ENCODE measurements at places on chromosomes 13 and 19. TPM values are rescaled to one million over a fixed set of nuclear protein-coding genes. Genes with fewer than 3 reads are reported as not detected.

The PSG1 gene
- 11.2 TPM for total RNA-seq

- no peak for DNase-seq
These were observed 274.4 kb downstream of the KLF12 start for GRCh38 chr13:73859841-73860240.

DNA sequence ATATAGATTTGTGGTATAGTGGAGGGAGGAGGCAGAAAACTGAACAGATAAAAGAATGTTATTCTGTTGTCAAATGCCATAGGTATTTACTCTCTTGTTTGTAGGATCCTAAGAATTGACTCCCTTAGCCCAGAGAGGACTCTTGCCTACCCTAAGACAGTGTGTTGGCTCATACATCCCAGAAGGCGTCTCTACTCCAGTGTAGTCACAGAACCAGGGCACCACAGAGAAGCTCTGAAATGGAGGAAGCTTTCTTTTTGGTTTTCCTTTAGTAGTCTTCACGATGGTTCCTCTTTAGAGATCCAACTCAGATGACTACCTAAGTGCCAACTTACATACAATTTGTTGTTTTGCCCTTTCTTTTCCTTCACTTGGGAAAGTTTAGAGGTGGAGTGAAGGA, 14.0 kb downstream of the GPR183 start:
- no peak for DNase-seq

DNA sequence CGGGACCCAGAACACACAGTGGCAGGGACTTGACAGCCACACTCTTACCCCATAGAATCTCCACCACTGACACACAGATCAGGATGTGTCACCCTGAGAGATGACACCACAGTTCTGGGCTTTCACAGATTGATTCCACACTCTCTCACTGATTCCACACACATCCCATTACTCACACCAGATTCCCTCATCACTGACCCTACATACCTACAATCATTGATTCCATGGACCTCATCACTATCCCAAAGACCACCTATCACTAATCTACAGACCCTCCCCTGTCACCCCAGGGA, 57.6 kb upstream of the ZNF527 start:
- no peak for DNase-seq

GRCh38 chr19:17797424-17798201, 2.7 kb downstream of the B3GNT3 start:
- DNase-seq = no peak

The RXFP2 gene
- total RNA-seq = not detected

The SHD gene
- not detected for total RNA-seq

The ZNF730 gene
- 1.3 TPM for total RNA-seq

DNA sequence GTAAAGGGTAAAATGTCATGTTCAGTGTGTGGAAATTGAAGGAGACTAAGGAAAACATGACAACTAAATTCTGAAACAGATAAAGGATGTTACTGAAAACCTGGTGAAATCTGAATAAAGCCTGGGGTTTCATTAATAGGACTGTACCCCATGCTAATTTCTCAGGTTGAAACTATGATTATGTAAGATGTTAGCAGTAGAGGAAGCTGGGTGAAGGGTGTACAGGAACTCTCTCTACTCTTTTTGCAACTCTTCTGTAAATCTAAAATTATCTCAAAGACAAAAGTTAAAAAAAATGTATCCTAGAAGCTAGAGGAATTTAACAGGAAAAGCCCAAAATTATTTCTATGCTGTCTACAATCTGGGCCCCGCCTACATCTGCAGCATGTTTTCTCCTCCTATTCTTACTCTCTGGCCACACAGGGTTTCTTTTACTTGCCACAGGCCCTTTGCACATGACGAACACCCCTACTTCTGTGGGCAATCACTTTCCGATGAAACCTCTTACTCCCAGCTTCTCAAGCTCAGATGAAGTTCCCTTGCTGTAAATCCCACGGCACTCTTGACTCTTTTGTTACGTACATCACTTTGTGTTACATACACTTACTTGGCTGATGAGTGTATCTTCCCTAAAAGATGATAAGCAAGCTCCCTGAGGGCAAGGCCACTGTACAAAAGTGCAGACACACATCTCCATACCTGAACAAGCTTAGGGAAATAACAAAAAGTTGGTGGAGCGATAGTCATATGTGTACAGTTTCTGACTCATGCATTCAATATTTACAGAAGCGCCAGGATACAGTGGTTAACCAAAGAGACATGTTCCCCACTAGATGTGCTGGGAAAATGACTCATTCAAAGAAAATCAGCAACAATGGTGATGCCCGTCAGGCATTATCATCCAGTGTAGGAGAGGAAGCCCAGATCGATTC, 32.6 kb downstream of the RUBCNL start:
- DNase-seq = peak; percentile 90

The NKPD1 gene
- under 0.01 TPM for total RNA-seq

The MUC16 gene
- total RNA-seq = under 0.01 TPM

The TPTE2 gene
- under 0.01 TPM for total RNA-seq

The SEMA6B gene
- under 0.01 TPM for total RNA-seq

The GARIN5A gene
- total RNA-seq = not detected

DNA sequence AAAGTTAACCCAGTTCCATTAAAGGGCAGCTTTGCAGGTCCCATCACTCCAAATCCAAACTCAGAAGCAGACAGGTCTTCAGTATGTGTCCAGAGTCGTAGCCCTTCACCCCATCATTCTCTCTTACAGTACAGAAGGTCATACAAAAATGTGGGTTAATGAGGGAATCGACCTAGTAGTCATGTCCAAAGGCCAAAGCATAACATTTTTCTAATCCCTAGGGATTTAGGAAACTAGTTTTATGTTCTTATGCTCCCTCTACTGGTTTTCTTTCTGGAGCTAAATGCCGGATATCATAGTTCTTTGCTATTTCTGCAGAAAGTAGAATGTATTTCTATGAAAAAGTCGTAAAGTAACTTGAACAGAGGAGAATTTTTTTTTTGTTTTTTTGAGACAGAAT, 72.2 kb downstream of the DHRS12 start:
- peak; percentile 75 for DNase-seq

DNA sequence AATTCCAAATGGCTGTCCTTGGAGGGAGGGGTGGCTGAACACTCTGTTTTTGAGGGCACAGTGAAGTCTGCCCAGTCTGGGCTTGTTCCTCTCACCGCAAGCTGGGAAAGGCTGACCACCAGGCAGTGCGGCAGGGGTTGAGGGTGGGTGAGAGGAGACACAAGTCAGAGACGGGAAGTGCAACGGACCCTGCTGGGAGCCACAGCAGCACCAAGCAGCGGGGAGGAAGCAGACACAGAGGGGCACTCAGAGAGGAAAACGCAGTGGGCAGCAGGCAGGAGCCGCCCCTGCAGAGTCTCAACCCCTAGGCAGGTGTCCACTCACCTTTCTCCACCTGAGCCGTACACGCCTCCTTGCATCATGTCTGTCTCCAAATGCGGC, 15.6 kb downstream of the AKAP8L start:
- DNase-seq = no peak

GRCh38 chr13:43776006-43776405, 10.8 kb downstream of the ENOX1 start:
- DNase-seq = no peak

GRCh38 chr19:51777570-51778462, 16.8 kb downstream of the FPR2 start:
- DNase-seq = peak; percentile 96

GRCh38 chr13:100131863-100132574, 43.1 kb downstream of the PCCA start:
- peak; percentile 75 for DNase-seq

The ASPDH gene
- total RNA-seq = not detected

DNA sequence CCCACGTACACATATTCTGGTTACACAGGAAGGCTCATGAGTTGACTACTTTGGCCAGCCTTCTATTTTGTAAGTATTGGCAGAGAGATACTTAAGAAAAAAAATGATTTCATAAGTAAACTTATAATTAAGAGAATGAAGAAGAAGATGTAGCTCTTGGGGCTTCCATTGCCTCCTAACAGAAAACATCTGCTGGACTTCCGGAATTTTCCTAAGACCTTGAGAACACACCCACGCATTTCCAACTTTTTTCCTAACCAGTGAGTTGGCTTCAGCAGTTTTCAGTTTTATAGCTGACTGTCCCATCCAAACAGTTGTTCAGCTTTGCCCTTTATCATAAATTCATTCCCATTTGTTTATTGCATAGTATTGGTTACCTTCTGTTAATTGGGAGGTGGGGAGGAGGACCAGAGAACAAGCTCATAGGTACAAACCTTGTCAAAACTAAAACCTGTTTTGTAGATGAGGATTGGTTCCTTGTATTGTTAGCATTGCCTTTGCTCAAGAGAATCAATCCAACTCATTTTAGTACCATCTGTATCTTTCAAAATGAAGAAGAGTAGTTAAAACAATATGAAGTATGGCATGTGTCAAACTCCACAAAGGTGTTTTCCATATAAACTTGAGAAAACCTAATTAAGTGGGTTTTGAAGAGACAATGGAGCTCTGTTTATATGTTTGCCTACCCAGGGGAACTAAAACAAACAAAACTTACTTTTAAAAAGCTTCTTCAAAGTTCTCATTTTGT, 93.9 kb downstream of the COL4A2 start:
- peak; percentile 95 for DNase-seq

The TBC1D17 gene
- total RNA-seq = 27.4 TPM

- DNase-seq = peak; percentile 22
These were observed 18.4 kb downstream of the TMEM272 start for GRCh38 chr13:51826606-51827005.

GRCh38 chr13:51721496-51721895, 82.5 kb downstream of the DHRS12 start:
- DNase-seq = no peak

DNA sequence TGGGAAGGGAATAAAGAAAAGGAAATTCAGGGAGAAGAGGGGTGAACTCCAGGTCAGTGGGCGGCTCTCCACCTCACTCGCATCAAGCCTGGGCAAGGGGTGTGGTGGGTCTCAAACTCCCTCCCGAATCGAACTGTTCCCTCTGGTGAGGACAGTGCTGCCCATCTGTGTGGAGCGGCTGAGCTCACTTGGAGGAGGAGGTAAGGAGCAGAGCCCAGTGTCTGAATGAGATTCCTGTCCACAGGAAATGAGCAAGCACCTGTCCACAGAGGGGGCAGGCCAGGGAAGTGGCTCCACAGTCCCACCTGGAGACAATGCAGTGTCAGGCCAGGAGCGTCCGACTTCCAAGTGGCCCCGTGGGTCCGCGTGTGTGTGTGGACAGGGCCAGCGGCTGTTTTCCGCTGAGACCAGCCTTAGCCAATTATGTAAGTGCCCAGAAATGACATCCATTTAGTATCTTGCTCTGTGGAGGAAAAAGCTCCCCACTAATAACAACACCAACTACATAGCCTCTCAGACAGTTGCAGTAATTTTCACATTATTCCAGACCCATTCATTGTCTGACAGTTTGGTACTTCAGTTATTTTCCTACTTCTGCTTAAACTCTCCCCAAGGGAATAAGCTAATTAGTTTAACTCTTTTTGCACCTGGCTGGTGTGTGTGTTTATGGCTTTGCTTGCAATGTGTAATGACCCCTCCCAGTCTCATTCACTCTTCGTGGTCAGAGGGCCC, 114.6 kb downstream of the SOX1 start:
- no peak for DNase-seq

DNA sequence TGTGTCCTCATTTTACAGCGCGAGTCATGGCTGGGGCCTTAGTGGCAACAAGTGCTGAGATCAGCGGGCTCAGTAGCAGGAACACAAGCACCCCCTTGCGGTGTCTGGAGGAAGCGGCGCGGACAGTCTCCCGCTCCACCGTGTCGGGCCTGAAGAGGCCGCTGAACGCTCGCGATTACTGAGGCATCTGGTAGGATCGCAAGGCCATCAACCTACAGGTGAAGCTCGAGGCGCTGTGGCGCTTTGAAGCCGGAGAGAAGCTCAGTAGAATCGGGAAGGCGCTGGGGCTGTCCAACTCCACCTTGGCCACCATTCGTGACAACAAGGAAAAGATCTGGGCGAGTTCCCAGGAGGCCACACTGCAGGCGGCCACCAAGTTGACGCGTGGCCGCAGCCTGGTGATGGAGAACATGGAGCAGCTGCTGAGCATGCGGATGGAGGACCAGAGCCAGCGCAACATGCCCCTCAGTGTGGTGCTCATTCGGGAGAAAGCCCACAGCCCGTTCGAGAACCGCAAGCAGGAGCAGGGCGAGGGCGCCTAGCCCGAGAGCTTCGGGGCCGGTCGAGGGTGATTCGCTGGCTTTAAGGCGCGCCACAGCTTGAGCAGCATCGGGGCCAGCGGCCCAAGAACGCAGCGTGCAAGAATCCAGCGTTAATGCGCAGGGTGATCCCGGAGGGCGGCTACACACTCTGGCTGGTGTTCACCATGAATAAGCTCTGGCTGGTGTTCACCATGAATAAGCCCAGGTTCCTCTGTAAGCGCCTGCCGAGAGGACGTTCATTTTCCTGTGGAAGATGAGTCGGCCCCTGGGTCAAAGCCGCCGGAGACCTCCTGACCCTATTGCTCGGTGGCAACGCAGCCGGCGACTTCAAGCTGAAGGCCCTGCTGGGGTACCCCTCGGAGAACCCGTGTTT, 8.3 kb upstream of the MZF1 start:
- DNase-seq = peak; percentile 96

- DNase-seq = no peak
These were observed 13.3 kb downstream of the SLC7A1 start for GRCh38 chr13:29582171-29582570.

The TTC9B gene
- not detected for total RNA-seq

GRCh38 chr13:68234274-68234673, 1004.1 kb upstream of the PCDH9 start:
- DNase-seq = no peak

The DCLK1 gene
- total RNA-seq = 0.86 TPM

The ZNF229 gene
- 12.6 TPM for total RNA-seq

GRCh38 chr13:42322806-42323205, 50.9 kb downstream of the AKAP11 start:
- DNase-seq = no peak

GRCh38 chr19:768424-768823, 17.5 kb downstream of the MISP start:
- DNase-seq = peak; percentile 93

The CPT1C gene
- total RNA-seq = 20.0 TPM

- DNase-seq = peak; percentile 69
These were observed 693 bp downstream of the XPO4 start for GRCh38 chr13:20901668-20902437.

The NTF4 gene
- total RNA-seq = not detected

DNA sequence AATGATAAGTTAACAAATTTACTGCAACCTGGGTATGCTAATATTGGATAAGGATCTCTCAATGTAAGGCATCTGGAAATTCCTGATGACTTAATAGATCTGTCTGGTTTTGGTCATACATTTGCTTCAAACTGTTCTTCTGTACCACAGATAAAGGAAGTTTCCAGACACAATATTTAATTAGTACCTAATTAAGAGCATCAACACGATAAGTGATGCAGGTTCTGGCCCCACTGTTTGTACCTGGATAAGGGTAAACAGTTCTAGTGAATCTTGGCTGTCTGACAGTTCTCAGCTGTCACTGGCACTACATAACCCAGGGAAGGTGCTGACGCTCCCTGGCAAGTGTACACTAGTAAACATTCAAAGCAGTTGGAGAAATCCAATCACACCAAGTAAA, 165.6 kb downstream of the MZT1 start:
- DNase-seq = no peak

GRCh38 chr19:33868788-33869412, 72.2 kb downstream of the KCTD15 start:
- peak; percentile 17 for DNase-seq

GRCh38 chr13:33318037-33318436, 32.5 kb upstream of the STARD13 start:
- no peak for DNase-seq

- DNase-seq = no peak
These were observed 619.8 kb downstream of the DCT start for GRCh38 chr13:93859716-93860115.

GRCh38 chr19:16402041-16402440, 69.7 kb downstream of the EPS15L1 start:
- DNase-seq = no peak

GRCh38 chr13:85497652-85498051, 301.6 kb downstream of the SLITRK6 start:
- DNase-seq = peak; percentile 30
